Eye (tissue), 1 donor: ENCODE measurements at places on chromosomes 3 and 15.

DNA sequence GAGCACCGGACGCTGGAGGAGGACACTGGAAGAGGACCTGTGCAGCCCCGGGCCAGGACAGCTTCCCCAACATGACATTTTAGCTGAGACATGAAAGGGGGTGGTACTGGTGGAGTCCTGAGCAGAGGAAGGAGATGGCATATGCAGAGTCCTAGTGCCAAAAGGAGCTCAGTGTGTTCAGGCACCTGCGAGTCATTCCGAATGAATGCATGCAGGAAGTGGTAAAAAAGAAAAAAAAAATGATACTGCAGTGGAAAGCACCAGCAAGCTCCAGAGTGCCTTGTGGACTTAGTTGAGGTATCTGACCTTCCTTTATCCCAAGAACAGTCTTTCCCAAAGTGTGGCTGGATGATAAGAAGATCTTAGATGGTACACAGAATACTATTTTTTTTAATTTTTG, 6.6 kb upstream of the ZNF148 start:
- DNase-seq = no peak

- DNase-seq = peak; percentile 45
Observed at GRCh38 chr3:70550723-70551319, 238.4 kb upstream of the MDFIC2 start.

DNA sequence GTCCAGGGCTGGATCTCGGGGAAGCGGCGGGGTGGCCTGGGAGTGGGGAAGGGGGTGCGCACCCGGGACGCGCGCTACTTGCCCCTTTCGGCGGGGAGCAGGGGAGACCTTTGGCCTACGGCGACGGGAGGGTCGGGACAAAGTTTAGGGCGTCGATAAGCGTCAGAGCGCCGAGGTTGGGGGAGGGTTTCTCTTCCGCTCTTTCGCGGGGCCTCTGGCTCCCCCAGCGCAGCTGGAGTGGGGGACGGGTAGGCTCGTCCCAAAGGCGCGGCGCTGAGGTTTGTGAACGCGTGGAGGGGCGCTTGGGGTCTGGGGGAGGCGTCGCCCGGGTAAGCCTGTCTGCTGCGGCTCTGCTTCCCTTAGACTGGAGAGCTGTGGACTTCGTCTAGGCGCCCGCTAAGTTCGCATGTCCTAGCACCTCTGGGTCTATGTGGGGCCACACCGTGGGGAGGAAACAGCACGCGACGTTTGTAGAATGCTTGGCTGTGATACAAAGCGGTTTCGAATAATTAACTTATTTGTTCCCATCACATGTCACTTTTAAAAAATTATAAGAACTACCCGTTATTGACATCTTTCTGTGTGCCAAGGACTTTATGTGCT, 527 bp downstream of the B2M start:
- peak; percentile 76 for DNase-seq

GRCh38 chr3:181050738-181051137, 61.2 kb upstream of the DNAJC19 start:
- no peak for DNase-seq

DNA sequence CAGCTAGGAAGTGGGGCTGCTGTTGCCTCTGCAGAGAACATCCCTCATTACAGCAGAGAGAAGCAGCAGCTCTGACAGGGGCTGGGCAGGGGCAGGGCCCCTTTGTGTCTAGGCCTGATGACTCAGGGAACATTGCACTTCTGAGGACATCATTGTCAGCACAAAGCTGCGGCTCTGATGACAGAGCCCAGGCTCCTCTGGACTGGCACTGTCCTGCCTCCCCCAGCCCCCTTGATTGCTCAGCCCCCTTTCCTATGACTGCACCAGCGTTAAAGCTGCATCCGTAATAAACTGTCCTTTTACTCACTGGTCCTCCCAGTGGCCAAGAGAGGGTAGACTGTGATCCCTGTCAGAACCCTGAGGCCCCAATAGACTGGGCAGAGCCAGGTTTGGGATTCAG, 18.3 kb downstream of the TRH start:
- DNase-seq = peak; percentile 86

DNA sequence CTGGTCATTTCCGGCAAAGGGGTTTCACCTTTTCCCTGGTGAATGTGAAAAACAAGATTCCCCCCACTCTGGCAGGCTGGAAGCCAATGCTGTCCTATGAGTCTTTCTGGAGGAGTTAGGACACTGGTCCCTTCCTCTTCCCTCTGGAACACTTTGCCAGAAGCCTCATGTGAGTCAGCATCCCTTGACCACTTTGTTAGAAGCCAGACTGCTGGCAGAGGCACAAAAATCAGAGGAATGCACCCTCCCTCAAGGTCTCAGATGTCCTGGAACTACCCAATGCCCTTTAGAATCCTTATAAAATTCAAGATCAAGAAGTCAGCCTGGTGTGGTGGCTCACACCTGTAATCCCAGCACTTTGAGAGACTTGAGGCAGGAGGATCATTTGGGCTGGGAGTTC, 26.6 kb downstream of the ITGB5 start:
- DNase-seq = no peak

GRCh38 chr3:187792521-187792920, 47.3 kb upstream of the BCL6 start:
- DNase-seq = no peak

DNA sequence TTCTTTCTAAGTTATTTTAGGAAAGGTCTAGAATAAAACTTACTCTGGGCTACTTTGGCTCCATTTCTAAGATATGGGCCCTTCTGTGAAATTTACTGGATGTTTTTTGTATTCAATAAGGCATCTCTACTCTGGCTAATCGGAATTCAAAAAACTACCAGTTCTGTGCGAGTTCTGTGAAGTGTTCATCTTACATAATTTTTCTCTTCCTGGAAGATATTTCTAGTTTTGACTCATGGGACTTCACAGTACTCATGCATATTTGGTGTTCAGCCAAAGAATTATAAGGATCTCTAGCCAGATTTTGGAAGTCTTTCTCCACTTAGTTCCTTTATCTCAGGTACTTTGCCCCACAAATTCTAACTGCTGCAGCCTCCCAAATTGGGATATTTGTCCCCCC, 46.4 kb upstream of the MBNL1 start:
- DNase-seq = no peak

DNA sequence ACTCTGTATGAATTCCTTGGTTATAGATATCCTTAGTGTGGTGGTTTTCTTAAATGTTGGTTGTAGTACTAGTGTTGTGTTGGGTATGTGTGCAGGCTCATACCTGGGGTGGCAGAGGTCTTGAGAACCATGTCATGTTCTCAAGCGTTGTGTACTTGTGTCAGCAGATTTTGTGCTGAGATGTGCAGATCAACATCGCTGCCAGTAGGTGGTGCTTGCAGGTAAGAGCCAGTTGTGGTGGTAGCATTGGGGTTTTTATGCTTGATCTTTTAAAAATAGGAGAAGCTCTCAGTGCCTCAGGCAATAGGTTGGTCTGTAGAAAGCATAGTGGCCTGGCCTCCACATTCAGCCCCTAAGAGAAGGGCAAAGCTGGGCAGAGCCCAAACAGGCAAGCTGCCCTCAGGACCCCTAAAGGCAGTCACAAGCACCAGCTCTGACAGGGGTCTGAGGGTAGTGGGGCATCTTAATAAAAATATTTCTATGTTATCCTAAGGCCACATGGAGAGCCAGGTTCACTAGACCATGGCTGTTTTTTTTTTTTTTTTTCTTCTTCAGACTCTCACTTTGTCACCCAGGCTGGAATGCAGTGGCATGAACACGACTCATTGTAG, 164.0 kb downstream of the IL20RB start:
- DNase-seq = peak; percentile 58

DNA sequence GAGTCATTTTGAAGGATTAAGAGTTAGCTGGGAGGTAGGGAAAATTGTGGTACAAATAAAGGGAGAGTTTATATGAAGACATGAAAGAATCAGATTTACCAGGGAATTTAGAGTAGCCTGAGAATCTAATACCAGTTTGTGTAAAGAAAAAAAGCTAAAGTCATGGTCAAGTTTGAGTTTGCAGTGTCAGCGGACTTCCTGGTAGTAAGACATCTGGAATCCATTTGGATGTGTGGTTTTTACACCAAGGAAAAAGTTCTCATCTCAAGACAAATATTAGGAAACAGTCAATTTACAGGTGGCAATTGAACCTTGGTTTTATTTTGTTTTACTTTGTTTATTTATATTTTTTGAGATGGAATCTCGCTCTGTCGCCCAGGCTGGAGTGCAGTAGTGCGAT, 1.5 kb upstream of the P2RY12 start:
- DNase-seq = no peak

GRCh38 chr3:44339181-44340057, 853 bp downstream of the TCAIM start:
- peak; percentile 23 for DNase-seq

DNA sequence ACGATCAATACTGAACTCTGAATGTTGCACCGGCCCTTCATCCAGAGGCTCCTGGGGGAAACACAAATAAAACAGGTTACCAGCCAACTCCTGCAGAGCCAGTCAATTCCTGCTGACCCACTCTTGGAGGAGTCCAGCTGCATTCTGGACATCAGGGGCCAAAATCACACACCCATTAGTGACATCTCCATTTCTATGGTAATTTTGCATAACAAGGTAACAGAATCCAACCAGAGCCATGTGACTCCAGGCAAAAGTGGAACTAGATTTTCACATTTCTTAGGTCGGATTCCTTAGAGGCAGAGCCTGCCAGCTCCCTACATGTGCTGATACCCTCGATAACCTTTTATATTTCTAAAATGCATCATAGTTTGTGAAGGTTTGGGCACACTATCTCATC, 119.2 kb upstream of the CTNNB1 start:
- no peak for DNase-seq

DNA sequence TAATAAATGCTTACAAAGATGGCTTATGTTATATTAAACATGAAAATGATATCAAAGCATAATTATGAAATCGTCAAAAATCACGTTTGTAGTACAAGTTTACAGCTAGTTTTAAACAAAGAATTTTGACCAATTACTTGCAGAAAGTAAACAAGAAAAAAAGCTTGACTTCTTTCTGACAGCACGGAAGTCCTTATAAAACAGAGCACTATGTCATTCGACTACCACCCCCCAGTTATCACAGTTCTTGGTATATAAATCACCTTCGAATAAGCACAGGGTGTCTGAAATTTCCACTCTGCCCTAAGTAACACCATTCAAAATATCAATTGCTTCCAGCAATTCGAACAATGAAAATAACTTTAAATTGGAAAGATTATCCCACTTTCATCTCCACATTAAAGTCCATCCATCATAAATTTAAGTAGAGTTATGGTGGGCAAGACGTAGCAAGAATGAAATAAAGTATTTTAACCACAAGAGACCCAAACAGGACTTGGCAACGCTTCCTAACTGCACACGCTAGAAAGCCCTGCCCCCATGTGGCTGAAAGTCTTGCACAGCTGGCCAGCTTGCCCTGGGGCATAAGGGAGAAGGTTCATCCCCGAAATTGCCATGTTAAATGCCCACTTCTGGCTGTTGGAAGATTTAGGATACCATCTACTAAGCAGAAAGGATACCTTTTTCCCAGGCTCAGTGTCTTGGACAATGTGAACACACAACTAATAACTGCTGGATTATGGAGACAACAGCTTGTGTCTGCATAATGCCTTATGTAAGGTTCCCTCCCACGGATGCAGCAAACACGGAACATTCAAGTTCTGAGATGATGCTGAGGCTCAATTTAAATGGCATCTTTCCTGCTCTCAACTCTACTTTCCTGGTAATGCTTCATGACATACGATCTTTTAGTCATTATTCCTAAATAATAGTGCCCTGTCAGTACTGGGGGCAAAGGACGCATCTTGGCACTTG, 116.4 kb upstream of the TJP1 start:
- DNase-seq = no peak

DNA sequence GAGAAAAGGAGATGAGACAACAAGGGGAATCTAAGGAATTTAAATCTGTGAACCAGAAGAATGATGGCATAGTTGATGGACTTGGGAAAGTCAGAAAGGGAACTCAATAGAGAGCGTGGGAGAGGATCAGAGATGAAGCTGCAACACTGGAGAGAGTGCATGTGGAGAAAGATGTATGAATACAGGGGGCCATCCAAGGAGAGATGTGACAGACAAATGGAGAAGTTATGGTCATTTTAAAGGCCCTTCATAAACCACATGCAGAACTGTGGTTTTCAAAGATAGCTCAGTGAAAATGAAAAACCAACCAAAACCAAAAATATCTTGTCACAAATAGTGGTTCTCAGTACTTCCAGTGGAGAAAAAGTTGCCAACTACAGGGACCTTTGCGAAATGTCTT, 265.2 kb downstream of the SUCLG2 start:
- no peak for DNase-seq

- no peak for DNase-seq
Observed at GRCh38 chr3:151871639-151872468, 1.6 kb upstream of the SUCNR1 start.

DNA sequence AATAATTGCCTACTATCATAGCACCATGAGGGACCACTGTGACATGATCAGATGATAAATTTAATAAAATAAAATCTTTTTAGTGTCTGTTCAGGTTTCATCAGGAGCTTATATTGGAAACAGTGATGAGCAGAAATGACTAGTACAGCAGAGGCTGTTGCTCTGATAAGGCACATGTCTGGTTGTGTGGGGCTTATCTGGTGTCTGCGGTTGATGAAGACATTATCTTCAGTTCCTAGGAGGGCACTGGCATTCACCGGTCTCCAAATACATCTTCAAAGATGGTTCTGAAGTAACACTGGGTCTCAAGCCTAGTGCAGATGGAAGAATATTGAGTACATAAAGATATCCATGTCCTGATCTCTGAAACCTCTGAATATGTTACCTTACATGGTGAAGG, 125.3 kb downstream of the SUCNR1 start:
- DNase-seq = no peak

- DNase-seq = no peak
Observed at GRCh38 chr3:13587442-13587841, 38.5 kb downstream of the FBLN2 start.

GRCh38 chr15:95439922-95440376, 890.6 kb upstream of the NR2F2 start:
- peak; percentile 22 for DNase-seq

GRCh38 chr3:176208915-176209314, 988.4 kb downstream of the TBL1XR1 start:
- no peak for DNase-seq

DNA sequence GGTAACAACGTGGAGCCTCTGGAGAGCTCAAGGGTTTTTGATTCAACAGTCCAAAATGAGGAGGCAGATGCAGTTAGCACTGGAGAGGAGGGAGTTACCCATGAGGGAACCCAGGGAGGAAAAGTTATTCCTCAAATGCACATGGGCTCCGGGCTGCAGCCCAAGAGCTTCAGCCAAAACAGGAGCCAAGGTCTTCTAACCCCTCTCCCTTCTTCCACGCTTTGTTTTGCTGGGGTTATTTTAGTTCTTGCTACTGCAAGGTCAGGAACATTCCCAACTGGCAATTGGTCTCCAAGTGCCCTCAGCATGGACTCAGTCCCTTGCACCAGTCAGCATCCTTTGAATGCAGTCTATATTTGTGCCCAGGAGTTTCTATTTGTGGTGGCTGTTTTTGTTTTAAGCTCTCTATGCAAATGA, 90.0 kb downstream of the TGFBR2 start:
- no peak for DNase-seq
